ENCODE measurements at places on chromosomes 4 and X.

- DNase-seq: peak; percentile 76
Measured at GRCh38 chr4:121307445-121308327, 73.1 kb downstream of the QRFPR start.

DNA sequence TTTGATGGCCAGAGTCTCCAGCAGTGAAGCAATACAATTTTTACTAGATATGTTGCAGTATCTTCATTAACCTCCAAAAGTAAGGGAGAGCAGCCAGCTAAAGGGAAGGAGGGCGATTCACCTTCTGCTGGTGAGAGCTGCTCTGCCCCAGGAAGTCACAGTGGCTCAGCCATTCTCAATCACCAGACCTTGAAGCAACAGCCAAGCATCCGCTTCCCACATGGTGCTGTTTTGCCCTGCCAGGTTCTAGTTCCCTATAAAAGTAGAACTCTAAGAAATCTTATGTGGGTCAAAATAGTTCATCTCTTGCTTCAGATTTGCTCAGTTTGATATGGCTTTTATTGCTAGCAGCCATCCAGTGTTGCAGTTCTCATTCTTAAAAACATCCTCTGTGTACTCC is 166.8 kb downstream of the STIM2 start:
- no peak for DNase-seq

GRCh38 chr4:156774422-156774821 is 197.2 kb downstream of the PDGFC start:
- no peak for DNase-seq

GRCh38 chrX:19881559-19881958 is 5.8 kb downstream of the SH3KBP1 start:
- DNase-seq: no peak

DNA sequence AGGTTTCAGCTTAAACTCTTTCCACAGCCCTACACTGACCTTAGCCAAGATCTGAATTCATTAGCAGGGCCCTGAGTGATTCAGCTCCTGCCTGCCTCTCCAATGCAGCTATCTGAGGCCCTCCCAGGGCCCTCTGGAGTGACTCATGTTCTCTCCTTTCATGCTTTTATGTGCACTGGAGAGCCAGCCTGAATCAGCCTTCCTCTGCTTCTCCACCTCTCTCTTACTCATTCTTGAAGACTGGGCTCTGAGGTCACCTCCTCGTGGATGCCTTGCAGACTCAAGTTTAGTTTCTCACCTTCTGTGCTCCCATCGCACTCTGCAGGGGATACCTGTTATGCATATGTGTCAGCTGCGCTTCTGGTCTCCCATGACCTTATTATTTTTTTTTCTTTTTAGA is 3.1 kb upstream of the OCIAD2 start:
- peak; percentile 92 for DNase-seq

All from DMS53 (cell line).